CD4-positive, alpha-beta memory T cell (primary cell): ENCODE measurements at places on chromosomes 11 and 22.
A peak's percentile ranks its signal among the peaks of the same experiment; 100 is the strongest.

GRCh38 chr22:35879351-35879750 lies 149.3 kb downstream of the RBFOX2 start:
- DNase-seq: no peak

- DNase-seq: no peak
Observed at GRCh38 chr11:93100211-93100610, 97.6 kb downstream of the SLC36A4 start.

- DNase-seq: no peak
Observed at GRCh38 chr11:34654483-34655334, 33.8 kb downstream of the EHF start.

GRCh38 chr11:34268906-34269430 lies 88.8 kb downstream of the ABTB2 start:
- no peak for DNase-seq

- no peak for DNase-seq
Observed at GRCh38 chr11:23944923-23945322, 551.9 kb upstream of the LUZP2 start.

DNA sequence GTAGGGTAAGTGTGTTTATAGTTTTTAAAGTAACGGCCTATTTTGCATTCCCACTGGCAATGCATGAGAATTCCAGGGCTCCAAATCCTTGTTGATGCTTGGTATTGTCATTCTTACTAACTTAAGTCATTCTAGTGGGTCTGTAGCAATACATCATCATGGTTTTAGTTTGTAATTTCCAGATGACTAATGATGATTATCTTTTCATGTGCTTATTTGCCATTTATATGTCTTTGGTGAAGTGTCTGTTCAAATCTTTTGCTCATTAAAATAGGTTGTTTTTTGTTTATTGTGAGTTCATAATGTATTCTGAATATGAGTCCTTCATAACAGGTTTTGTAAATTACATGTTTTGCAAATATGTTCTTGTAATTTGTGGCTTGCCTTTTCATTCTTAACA lies 31.2 kb downstream of the MTMR3 start:
- DNase-seq: no peak

DNA sequence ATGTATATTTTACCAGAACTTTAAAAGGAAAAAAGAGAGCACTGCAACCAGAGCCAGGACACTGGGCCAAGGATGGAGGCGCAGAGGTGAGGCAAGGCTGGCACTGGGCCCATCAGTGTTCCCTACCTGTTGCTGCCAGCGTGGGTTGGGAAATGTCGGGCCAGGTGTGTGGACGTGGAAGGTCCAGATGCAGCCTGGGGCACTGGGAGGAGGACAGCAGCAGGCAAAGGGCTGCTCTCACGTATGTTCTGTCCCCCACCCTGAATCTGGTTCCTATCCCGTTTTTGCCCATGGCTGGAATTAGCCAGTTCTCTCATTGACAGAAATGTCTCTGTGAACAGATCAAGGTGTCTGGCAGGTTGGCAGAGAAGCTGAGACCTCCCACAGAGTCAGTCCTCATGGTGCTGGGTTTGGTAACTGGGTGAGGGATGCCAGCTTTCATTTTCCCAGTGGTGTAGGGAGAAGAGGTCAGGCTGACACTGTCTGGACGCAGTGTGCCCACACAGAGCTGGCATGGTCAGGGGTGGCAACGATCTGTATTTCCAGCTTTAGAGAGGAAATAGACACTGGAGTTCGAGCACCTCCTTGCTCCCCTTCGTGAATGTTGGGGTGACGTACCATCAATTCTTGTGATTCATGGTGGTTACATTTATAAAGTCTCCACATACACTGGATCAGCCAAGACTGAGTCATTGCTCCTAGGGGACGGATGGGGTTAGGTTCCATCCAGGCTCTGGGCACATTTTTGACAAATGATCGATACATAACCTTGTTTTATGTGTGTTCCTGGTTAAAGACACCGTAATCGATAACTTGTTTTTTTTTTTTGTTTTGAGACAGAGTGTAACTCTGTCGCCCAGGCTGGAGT lies 4.3 kb upstream of the PNPLA3 start:
- DNase-seq: no peak

- DNase-seq: no peak
Observed at GRCh38 chr11:100220801-100221200, 466.3 kb upstream of the ARHGAP42 start.

GRCh38 chr11:103883291-103883690 lies 153.1 kb upstream of the DDI1 start:
- no peak for DNase-seq

DNA sequence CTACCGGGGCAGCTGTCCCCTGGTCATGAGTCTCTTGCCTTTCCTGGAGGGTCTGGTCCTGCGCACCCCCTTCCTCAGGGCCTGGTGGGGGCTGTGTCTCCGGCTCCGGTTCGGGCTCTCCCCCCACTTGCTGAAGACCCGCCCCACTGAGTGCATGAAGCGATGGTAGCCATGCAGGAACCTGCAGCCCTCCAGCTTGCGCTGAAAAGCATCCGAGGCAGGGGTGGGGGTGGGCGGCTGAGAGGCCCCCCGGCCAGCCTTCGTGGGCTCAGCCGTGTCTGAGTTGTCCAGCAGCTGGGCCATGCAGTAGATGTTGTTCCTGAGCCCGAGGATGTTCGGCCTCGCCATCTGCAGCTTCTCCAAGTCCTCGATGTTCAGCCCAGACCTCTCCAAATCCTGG lies 2.8 kb downstream of the OSM start:
- no peak for DNase-seq

- no peak for DNase-seq
Observed at GRCh38 chr22:36164621-36165020, 4.1 kb upstream of the APOL3 start.

DNA sequence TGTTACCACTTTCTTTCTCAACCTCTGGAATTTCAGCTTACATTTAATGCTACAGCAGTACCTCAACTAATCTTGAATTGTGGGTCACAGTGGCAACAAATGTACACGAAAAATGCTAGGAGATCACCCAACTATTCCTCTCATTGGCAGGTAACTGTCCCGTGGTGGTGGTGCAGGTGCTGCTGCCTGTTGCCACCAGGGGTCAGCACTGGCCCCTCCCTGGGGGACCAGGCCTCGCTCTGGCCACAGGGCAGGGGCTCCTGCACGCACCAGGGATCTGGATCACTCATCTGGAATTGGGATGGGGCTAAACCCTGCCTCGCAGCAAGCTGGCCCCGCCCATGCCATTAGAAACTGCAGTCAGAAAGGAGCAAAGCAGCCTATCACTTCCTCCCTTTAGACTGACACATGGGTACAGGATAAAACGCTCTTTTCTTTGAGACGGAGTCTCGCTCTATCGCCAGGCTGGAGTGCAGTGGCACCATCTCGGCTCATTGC lies 6.9 kb upstream of the POLDIP3 start:
- DNase-seq: no peak

- no peak for DNase-seq
Observed at GRCh38 chr11:66840317-66841091, 2.7 kb upstream of the RCE1 start.

DNA sequence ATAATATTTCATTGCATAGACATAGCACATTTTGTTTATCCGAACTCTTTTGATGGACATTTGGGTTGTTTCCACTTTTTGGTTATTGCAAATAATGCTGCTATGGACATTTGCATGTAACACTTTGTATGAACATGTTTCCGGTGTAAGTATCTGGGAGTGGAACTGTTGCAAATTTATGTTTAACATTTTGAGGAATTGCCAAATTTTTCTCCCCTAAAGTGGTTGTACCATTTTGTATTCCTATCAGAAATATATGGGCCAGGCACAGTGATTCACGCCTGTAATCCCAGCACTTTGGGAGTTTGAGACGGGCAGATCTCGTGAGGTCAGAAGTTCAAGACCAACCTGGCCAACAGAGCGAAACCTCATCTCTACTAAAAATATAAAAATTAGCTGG lies 16.0 kb downstream of the QSER1 start:
- DNase-seq: no peak

DNA sequence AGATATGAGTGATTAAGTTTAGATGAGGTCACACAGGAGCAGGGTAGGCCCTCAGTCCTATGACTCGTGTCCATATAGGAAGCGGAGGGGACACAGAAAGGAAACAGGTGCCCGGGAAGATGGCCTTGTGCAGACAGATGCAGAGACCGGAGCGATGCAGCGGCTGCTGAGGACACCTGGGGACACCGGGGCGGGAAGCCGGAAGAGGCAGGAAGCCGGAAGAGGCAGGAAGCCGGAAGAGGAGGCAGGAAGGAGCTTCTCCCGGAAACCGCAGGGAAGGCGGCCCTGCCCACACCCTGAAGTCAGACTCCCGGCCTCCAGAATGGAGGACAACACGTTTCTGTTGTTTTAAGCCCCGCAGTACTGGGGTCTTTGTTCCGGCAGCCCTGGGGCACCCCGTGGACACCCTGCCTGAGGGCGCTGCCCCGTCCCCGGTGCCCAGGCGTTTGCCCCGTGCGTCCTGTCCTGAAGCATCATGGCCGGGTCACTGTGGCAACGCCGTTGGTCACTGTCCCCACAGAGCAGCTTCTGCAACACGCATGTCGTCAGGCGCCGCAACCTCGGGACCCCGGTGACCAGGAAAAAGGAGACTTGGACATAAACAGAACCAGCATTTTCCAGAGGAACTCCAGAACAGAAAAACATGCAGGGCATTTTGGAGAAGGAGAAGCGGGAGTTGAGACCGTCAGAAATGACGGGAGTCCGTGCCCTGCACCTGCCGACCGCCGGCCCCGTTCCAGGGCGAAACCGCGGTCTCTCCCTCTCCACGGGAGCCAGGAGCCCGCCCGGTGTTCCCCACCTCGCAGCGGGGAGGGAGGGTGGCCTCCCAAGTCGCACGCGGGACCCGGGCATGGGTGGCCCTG lies 103.4 kb downstream of the BRD1 start:
- peak; percentile 48 for DNase-seq

GRCh38 chr11:11620173-11620920 lies 1.5 kb downstream of the GALNT18 start:
- DNase-seq: no peak
